ENCODE measurements at places on chromosomes 3 and 15. TPM values are rescaled to one million over a fixed set of nuclear protein-coding genes. Genes with fewer than 3 reads are reported as not detected.

Gene GBE1
- 2.1 TPM for total RNA-seq

Gene LTF
- total RNA-seq: 1.1 TPM

Gene DUOXA2
- not detected for total RNA-seq

Gene SERP1
- 600 TPM for total RNA-seq

Gene GRIP2
- not detected for total RNA-seq

Gene BCHE
- total RNA-seq: not detected

Gene ATG7
- total RNA-seq: 11.4 TPM

Gene CCR4
- total RNA-seq: not detected

Gene HDAC11
- 10.6 TPM for total RNA-seq

Gene XCR1
- not detected for total RNA-seq

Gene C3orf33
- 1.1 TPM for total RNA-seq

Gene UPK1B
- not detected for total RNA-seq

Gene CXCR6
- not detected for total RNA-seq

Gene CTXND1
- total RNA-seq: not detected

Gene KLHL40
- total RNA-seq: not detected

Gene CAMKV
- total RNA-seq: not detected

Gene THAP10
- 2.7 TPM for total RNA-seq

Gene HAPLN3
- total RNA-seq: 2.3 TPM

Gene C3orf49
- total RNA-seq: not detected

All from HT-29 (cell line).